Ovary (tissue), 10 donors: ENCODE measurements at places on chromosomes 13 and 19. TPM values are rescaled to one million over a fixed set of nuclear protein-coding genes. Genes with fewer than 3 reads are reported as not detected.

GRCh38 chr19:7395360-7396066 is 46.8 kb downstream of the ARHGEF18 start:
- DNase-seq, result no peak

The ICAM5 gene
- 13.9 TPM for total RNA-seq

DNA sequence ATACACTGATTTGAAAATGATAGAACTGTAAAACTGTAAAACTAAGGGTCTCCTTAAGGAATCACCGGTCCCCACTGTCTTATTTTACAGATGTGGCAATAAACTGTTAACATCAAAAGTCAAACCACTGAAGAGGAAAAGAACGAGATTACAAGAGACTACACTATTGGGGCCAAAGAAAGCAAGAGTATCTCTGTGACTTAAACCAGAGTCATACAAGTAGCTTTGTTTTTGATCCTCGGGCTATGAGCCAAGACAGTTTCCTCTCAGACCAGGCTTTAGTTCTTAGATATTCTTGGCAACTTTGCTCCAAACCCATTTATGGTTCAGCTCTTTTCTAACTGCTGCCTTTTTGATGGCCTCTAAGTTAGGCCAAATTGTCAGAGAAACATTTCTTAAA is 113.8 kb downstream of the TBC1D4 start:
- DNase-seq, result no peak

GRCh38 chr13:98986226-98986846 is 8.5 kb upstream of the DOCK9 start:
- no peak for DNase-seq

DNA sequence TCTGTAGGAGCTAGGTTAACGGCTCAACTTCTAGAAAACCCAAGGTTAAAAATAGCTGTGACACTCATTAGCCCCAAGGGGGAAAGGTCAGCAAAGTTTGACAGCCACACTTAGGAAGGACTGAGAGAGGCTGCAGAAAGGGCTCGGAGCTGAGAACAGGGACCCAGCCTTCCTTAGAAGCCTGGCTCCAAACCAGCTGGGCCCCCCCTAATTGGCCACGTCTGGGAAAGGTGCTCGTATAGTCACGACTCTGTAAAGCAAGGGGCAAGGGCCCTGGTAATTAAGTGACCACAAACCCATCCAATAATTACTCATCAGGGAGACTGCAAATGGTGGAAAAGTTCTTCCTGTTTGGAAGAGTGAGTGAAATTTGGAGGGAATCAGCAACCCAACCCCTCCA is 90.5 kb downstream of the RNASEH2B start:
- no peak for DNase-seq

DNA sequence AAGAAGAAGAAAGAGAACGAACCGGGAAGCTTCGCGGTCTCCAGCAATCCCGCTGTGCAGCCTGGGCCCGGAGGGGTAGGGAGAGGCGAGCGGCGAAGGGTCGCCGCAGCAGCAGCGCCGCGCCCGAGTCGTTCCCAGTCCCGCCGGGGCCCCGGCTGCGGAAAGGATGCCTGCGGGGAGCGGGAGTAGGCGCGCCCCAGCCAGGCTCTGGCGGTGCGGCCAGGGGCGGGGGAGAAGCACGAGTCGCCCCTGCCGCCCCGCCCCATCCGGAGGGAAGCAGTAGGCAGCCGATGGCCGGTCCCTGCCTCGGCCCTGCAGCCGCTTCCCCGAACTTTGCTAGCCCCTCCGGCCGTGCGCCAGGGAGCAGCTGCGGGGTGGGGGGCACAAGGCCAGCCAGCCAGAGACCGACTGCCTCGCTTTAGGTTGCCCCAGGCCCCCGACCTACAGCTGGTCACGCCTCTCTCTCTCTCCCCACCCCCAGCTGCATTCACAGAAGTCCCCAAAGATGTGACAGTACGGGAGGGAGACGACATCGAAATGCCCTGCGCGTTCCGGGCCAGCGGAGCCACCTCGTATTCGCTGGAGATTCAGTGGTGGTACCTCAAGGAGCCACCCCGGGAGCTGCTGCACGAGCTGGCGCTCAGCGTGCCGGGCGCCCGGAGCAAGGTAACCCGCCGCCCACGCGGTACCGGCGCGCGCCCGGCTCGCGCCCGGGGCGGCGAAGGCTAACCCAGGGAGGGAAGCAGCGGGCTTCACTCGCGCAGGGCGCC is 1.1 kb downstream of the VSTM2B start:
- DNase-seq, result no peak

The FUT1 gene
- total RNA-seq, result 0.87 TPM

GRCh38 chr13:75875450-75875849 is 239.3 kb downstream of the LMO7 start:
- DNase-seq, result no peak

DNA sequence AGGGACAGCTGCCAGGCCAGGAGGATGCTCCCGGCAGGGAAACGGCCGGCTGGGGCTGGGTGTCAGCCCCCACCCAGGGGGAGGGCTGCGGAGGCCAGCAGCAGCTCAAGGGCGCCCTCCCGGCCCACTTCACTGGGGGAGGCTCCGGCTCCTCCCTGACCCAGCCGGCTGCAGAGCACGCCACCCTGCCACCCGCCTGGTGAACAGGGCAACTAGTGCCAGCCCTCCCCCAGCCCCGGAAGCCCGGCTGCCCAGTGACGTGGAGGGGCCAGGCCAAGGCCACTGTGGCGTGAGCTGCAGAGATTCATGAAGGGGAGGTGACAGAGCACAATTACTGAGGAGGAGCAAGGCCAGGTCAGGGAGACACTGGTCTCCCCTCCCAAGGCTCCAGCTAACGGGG is 14.7 kb downstream of the REXO1 start:
- DNase-seq, result peak; percentile 71

DNA sequence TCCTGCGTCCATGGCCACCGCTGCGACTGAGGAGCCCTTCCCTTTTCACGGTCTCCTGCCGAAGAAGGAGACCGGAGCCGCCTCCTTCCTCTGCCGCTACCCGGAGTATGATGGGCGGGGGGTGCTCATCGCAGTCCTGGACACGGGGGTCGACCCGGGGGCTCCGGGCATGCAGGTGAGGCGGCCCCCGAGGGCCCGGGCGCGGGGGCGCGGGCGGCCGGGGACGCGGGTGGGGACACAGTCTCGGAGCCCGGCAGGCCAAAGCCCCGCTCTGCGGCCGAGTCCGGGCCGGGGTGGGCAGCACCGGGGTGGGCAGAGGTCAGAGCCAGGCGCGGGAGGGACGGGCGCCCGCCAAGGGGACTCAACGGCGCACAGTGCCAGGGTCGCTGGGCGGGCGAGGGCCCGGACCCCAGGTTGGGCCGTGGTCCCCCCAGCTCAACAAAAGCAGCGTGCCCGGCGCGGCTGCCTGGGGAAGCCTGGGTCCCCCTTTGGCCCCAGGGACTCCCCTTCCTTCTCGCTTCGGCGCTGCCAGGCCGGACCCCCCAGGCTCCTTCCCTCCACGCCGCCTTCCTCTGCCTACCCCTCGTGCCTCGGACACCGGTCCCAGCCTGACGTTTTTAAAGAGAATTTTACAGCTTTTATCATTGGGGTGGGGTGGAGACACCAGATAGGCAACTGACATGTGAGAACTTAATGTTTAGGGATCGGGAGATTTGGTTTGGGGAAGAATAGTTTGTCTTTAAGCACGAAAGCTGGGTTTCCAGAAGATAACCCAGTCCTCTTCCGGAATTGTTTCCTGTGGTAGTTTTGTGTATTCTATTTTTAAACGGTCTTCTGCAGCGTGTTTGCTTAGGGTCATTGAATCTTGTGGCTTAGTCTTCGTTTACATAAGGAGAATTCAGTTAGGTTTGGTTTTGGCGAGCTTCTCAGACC is 509 bp downstream of the TPP2 start:
- peak; percentile 60 for DNase-seq

DNA sequence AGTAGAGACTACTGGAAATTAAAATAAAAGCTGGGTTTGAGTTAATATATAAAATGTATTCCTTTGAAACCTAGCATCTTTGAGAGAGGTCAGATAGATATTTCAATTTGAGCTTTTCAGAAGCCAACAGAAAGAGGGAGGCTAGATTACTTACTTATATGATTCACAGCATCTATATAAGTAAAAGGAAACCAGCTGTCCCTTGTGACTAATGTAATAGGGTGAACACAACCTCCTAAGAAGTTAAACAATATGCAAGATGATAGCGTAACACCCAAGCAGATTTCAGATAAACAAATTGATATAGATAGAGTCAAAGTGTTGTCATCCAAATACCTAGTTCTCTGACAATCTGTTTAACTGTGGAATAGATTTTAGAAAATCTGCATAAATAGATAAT is 393.5 kb upstream of the GPC6 start:
- DNase-seq, result no peak

DNA sequence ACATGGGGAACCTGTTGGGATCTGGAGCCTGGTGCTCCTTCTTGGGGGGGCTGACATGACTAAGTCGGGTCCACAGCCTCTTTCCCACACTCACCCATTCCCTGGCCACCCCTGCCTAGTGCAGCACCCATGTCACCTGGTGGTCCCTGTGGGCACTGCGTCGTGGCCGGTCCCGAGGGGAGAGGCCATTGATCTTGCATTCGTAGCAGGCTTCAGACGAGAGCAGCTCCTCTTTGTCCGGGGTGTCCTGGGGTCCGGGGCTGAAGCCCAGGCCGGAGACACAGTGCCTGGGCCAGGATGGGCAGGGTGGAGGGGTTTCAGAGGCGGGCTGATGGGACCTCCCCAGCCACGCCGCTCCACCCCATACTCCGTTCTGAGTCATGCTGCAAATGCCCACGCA is 19.4 kb downstream of the CCL25 start:
- no peak for DNase-seq

GRCh38 chr13:59835569-59835968 is 328.2 kb downstream of the DIAPH3 start:
- no peak for DNase-seq

DNA sequence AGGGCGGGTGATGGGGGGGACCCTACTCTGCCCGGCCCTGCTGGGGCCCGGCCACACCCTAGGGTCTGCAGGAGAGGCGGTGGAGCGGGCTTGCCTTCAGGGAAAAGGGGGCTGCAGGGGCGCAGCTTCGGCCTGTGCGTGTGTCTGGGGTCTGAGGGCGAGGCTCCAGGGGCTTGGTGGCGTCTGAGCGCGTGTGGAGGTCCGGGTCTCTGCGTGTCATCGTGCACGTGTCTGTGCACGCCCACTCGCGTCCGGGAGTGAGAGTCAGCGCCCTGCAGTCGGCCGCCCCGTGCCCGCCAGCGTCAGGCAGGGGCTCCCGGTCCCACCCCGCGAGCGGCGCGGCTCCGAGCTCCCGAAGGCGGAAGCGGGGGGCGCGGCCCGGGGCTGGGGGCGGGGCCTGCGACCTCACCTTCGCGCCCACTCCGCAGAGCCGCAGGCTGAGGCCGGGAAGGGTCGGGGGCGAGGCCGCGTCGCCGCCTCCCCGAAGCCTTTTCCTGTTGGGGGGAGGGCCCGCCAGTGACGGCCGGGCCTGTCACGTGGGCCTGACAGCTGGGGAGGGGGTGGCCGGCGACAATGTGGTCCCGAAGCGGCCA is at the start of gene ARHGAP45:
ARHGAP45 (plus strand) TSS at position 420 of the 593 bp plus-strand sequence. CDS start 239 bp downstream, outside the sequence.
- DNase-seq, result no peak

DNA sequence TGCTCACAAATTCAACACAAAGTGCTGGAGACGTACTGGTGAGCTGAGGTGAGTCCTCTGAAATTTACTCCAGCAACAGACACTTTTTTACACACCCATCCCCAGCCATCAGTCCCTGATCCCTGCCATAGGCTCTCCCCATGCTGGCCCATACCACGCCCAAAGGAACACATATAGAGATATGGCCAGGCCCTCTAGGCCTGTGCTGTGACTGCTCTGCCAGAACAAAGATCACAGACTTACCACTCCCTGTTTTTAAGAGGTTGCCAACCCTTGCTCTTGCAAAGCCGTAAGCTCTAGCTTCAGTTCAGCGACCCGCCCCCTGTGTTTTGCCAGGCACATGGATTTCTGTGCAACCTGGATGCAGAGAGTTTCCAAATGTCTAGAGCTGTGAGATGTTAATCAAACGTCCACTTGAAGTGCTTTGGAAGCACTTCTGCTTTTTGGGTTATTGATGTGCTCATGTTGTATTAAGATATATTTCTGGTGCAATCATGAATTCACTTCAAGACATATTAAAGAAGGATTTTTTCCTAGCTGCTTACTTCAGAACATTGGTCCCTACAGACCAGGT is 59.7 kb downstream of the DLEU7 start:
- no peak for DNase-seq

The ZNF560 gene
- total RNA-seq, result not detected

The CEACAM3 gene
- not detected for total RNA-seq

GRCh38 chr19:33698576-33699435 is 77.1 kb downstream of the CHST8 start:
- no peak for DNase-seq

GRCh38 chr13:39327172-39327479 is 275.9 kb downstream of the LHFPL6 start:
- DNase-seq, result no peak

- no peak for DNase-seq
These were observed 477.3 kb downstream of the TSHZ3 start for GRCh38 chr19:30871979-30872378.

DNA sequence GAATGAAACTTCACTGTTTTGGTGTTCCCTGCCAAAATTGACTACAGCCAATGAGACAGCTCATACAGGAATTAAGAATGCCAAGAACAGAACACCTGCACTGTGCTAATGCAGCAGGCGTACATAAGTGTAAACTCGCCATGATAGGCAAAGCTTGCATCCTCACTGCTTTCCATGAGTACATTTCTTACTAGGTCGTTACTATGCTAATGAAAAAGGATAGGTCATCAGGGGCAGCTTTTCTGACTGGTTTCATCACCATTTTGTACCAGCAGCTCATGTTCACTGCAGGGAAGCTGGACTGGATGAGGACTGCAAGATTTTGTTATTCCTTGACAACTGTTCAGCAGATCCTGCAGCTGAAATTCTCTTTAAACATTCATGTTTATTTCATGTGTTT is 1383.8 kb downstream of the EFNB2 start:
- no peak for DNase-seq
